ENCODE measurements at places on chromosomes 5 and 9.

DNA sequence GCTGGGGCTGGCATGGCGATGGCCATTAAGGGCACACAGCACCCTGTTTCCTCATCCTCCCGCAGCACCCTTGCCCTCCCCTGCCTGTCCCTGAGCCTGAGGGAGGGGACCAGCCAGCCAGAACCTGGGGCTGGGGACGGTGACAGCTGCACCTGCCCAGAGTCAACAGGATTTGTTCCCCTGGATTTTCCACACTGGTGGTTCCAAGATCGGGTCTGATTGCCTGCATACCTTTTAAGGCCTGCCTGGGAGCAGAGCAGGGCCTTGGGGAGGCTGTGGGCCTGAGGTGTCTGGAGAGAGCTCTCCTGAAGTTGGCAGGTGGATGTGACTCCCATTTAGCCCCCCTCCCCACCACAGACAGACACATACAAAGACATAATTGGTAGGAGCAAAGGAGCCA is 61.0 kb upstream of the C5orf58 start:
- no peak for DNase-seq

- DNase-seq: no peak
Observed at GRCh38 chr9:98644011-98644410, 64.7 kb downstream of the GABBR2 start.

GRCh38 chr9:4228606-4229005 is 71.3 kb downstream of the GLIS3 start:
- peak; percentile 61 for DNase-seq

- DNase-seq: peak; percentile 79
Observed at GRCh38 chr9:98883276-98883675, 60.4 kb upstream of the COL15A1 start.

DNA sequence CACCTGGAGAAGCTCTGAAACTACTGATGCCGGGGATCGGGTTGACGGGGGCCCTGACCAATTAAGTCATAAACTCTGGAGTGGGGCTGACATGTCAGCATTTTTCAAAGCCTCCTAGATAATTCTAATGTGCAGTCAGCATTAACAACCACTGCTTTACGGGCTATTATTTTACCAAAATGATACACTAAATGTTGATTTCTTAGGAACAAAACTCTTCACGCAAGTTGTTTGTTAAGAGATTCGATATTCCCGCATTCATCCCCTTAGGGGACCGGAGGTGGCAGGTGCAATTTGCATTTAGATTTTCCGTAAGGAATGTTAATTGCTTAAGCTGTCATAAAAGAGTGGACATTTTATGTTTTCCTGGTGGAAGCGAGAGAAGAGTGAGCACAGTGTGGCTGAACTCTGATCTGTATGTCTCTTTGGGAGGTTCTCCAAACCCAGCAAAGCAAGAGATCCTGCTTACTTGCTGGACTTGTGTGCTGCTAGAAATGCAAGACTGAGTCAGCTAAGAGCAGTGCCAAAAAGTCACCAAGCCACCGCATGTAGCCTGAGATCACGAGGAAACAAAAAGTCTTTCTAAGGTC is 77.6 kb downstream of the UGCG start:
- no peak for DNase-seq

- no peak for DNase-seq
Observed at GRCh38 chr9:92730897-92731296, 33.7 kb downstream of the BICD2 start.

- no peak for DNase-seq
Observed at GRCh38 chr9:72278959-72279358, 86.0 kb downstream of the ZFAND5 start.

GRCh38 chr9:120742951-120743416 is 28.7 kb upstream of the MEGF9 start:
- DNase-seq: peak; percentile 49

- DNase-seq: no peak
Observed at GRCh38 chr5:6831678-6832671, 118.7 kb downstream of the TENT4A start.

- DNase-seq: no peak
Observed at GRCh38 chr5:144549580-144549979, 378.9 kb downstream of the KCTD16 start.

- DNase-seq: peak; percentile 46
Observed at GRCh38 chr5:57692582-57693487, 210.2 kb upstream of the ACTBL2 start.

GRCh38 chr5:139740992-139741672 is 54.5 kb upstream of the PSD2 start:
- DNase-seq: no peak

DNA sequence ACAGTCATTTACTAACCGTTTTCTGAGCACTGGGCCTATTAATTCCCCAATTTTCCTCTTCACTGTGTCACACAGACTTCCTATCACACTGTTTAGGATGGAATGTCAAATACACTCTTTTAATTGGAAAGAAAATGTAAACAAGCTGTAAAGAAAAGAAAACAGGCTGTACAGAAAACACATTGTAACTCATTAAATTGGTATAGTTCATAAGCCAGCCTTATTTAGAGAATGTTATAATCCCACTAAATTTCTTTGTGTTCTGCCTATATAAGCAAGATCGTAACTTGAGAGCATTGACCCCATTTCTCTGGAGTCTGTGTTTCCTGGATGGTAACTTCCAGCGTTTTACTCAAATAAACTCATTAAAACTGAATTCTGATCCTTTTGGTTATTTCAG is 46.5 kb downstream of the TARS1 start:
- no peak for DNase-seq

DNA sequence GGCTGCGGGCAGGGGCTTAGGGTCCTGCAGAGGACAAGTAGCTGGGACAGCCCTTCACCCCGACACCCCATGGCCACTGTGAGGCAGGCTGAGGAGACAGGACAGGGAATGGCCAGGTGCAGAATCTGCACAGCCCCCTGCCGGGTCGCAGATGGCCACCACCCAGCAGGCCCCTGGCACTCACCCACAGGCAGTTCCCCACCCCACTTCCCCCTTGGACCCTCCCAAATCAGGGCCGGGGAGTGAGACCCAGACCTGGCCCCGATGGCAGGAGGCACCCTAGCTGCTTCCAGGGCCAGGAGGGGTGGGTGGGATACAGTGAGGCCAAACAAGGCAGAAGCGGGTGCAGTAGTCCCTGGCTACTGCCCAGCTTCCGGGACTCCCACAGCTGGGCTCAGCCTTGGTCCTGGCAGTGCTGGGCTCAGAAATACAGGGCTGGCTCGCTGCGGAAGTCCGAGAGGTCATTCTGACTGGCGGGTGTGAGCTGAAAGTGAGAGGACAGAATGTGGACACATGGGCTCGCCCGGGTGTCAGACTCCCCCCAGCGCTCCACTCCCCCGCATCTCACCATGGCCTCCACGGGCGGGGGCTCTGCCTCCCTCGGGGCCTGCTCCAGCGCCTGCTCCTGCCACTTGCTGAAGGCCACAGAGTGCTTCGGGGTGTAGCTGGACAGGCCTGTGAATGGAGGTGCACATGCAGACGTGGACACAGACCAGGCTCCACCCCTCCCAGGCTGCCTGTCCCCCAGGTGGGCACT is 3.4 kb downstream of the SSNA1 start:
- no peak for DNase-seq

DNA sequence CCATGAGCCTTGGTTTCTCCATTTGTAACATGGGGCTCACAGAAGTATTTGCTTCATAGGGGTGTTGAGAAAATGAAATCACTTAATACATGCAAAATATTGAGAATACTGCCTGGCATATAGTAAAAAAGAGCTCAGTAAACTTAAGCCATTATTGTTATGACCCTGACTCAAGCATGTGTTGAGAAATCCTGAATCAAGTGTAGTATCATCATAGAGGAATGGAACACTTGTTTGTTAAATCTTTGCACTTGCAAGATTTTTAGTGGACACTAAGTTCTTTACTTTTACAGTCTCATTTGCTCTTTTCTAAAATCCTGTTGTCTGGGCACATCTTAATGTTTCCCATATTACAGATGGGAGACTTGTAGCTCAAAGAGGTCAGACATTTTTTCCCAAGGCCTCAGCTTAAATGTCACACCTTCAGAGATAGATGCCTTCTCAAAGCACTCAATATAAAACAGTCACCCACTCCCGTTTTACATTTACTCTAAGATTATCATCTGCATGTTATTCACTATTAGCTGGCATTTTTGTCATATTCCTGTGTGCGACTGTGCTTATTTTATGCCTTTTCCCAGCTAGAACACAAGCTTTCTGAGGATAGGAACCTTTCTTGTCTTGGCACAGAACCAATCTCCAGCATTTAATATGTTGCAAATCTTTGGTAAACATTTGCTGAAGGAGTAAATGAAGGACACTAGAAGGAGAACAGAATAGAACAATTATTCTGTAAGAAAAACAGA is 250.0 kb upstream of the TNC start:
- no peak for DNase-seq

GRCh38 chr5:103445426-103446035 is 117.1 kb downstream of the NUDT12 start:
- no peak for DNase-seq

GRCh38 chr9:81592887-81593266 is 96.5 kb downstream of the TLE1 start:
- peak; percentile 48 for DNase-seq

- peak; percentile 48 for DNase-seq
Observed at GRCh38 chr9:76395381-76395780, 1.2 kb upstream of the RFK start.

DNA sequence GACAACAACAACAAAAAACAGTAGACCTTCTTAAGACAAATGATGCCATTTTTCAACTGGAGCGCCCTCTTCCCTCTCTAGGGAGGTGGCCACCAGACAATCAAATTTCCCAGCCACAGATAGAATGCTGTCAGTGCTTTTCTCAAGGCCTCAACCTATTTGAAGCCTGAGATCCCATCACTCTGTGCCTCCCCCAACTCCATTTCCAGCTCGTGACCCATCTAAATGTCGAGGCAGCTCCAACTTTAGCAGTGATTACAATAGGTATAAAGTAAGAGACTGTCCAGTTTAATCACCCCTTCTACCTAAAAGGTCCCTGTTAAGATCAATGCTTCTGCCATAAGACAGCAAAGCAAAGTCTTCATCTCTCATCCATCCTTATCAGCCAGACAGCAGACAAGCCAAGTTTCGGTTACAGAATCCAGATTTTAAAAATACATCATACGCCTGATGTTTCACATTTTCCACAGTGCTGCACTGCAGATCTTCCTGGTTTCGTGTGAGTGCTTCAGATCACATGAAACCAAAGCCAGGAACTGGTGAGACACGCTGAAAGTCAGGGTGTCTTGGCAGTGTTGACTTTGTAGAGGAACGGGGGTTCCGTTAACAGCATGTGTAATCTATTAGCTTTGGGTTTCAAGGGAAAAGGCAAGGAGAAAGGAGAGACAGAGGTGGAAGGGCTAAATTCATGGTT is 447.8 kb downstream of the ENC1 start:
- no peak for DNase-seq

DNA sequence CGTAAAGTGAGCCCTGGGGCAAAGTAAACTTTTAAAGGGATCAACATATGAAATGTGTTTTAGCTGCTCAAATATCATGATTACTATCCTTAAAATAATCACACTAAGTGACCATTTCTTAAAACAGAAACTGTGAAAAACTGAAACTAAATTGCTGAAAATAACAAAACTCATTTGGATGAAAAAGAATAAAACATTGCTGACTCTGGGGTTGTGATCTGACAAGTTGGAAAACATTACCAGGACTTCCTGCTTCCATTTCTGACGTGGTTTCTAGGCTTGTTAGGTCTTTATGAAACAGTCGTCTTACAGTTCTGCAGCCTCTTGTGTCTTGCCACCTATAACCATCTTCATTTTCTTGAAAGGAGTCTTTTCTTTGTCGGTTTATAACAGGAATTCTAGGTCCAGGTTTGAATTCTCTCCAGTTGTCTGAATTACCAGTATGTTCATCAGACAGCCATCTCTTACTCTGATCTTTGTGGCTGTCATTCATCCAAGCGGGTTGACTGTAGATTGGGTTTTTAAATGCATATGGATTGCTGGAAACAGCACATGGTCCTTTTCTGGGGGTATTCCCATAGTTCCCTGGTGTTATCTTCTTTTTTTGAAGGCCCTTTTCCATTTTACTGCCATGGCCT is 1.7 kb downstream of the TUT7 start:
- no peak for DNase-seq

DNA sequence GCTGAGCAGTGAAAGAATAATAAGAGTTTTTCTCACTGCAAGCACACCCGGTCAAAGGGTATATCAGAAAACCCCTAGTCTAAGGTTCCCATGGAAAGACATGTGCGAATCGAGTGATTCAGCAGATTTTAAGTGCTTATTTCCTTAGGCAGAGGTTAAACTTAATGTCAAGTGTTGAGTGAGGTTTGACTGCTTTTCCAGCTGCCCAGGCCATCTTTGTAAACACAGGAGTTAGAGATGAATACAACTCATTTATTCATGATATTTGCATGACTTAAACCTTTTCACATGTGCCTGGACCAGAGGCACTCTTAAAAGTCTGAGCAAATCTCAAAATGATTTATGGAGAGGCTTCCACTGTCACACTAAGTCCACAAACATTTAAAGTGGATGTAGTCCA is 137.8 kb upstream of the RGMB start:
- DNase-seq: no peak

- no peak for DNase-seq
Observed at GRCh38 chr5:570886-571285, 41.3 kb upstream of the CEP72 start.

- no peak for DNase-seq
Observed at GRCh38 chr5:176175101-176175852, 62.9 kb upstream of the SIMC1 start.

DNA sequence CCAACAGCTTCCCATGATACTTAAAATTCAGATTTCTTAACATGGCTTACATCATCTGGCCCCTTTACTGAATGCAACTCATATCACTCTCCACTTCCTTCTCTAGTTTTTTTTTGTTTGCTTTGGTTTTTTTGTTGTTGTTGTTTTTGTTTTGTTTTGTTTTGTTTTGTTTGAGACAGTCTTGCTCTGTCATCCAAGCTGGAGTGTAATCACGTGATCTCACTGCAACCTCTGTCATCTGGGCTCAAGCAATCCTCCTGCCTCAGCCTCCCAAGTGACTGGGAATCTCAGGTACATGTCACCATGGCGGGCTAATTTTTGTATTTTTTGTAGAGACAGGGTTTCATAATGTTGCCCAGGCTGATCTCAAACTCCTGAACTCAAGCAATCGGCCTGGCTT is 41.4 kb downstream of the CPLANE1 start:
- DNase-seq: peak; percentile 8

DNA sequence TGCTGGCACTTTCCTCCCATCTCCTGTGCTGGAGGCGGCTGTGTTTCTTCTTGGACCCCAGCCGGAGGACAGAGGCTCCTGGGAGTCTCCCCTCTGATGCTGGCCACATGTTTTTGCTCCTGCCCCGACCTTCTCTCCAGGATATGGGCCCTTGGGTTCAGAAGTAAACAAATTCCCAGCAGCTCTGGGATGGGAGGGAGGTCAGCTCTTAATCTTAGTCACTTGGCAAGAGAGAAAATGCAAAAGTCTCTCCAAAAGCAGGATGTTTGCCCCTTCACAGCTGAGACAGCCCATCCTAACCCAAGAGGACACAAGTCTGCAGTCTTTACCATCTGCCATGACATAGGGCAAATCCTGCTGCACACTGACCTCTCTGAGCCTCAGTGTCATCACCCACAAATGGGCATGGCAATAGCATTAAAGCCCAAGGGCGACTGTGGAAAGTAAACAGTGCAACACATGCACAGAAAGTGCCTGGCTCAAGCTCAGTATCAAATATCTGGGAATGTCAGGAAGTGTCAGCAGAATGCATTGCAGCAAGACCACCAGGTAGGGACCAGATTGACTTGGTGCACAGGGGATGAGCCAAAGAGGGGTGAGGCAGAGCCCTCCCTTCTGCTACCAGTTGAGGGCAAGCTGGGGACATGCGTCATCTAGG is 117.0 kb upstream of the CXCL14 start:
- no peak for DNase-seq

GRCh38 chr9:135566552-135566951 is 5.0 kb downstream of the PAEP start:
- DNase-seq: no peak
